ENCODE measurements at places on chromosomes 3 and 15. TPM values are rescaled to one million over a fixed set of nuclear protein-coding genes. Genes with fewer than 3 reads are reported as not detected.
A peak's percentile ranks its signal among the peaks of the same experiment; 100 is the strongest.

DNA sequence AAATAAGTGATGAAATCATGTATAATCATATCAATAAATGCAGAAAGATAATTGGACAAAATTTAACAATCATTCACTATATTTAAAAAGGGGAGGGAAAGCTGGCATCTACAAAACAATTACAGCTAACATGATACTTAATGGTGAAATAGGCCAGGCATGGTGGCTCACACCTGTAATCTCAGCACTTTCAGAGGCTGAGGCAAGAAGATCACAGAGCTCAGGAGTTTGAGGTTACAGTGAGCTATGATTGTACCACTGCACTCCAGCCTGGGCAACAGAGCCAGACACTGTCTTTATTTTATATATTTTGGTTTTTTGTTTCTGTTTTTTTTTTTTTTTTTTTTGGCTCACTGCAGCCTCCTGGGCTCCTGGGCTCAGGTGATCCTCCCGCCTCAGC, 12.1 kb downstream of the EDC3 start:
- DNase-seq = no peak

DNA sequence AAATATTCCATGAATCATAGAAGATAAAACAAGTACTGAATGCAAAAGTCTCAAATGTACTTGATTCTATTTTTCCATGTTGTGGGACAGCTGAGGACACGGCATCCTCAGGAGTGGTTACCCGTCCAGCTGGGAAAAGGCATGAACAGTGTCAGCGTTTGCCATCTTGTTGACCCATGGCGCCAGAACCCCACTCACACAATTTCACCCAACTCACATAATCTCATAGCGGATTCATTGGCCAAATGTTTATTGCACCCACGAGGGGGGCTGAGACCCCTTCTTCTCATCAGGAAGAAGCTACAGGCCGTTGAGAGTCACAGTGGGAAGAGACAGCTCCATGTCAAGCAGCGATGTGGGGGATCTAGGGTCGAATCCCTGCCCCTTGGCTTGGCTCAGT, 72.9 kb downstream of the OCA2 start:
- no peak for DNase-seq

EXD1 gene
- total RNA-seq = not detected

CTDSPL gene
- total RNA-seq = 41.8 TPM

ALDH1A2 gene
- 29.4 TPM for total RNA-seq

- no peak for DNase-seq
These were observed 59.6 kb downstream of the ATP10A start for GRCh38 chr15:25803541-25803940.

DAZL gene
- not detected for total RNA-seq

DNA sequence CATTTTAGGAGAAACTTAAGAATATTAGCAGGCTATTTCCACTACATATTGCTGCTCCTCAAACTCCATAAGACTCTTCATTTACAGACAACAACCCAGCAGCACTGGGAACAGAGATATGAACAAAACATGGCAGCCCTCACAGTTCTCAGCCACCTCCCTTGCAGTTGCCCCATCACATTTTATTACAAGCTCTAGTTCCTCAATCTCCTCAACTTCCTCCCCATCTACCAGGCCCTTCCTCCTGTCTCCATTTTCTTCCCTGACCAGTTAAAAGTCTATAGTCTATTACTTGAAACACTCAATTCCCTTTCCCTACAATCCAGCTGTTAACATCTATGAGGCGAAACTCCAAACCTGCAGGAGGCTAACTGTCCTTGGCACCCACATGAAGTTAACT, 412.5 kb downstream of the TBC1D5 start:
- DNase-seq = no peak

DNA sequence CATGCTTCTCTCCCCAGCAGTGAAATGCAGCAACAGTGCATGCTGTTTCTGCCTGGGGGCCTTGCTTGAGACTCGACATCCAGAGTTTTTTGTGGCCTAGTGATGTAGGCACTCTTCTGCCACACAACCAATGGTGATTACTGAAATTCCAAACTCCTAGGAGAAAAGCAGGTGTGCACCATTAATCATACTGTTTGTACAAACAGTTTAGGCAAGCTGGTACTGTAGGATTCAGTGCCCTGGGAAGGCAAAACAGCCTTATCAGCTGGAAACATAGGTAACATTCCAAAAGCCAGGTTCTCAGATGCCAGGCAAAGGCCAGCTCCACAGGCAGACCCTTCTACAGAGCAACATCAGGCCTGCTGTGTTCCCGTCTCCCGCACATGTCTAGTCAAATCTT, 17.5 kb upstream of the RBP1 start:
- no peak for DNase-seq

DNAJC13 gene
- total RNA-seq = 60.2 TPM

ZNF774 gene
- 0.36 TPM for total RNA-seq

GRCh38 chr3:86787091-86787490, 203.9 kb downstream of the VGLL3 start:
- DNase-seq = no peak

- DNase-seq = no peak
These were observed 187.8 kb downstream of the SHQ1 start for GRCh38 chr3:72660270-72661114.

DNA sequence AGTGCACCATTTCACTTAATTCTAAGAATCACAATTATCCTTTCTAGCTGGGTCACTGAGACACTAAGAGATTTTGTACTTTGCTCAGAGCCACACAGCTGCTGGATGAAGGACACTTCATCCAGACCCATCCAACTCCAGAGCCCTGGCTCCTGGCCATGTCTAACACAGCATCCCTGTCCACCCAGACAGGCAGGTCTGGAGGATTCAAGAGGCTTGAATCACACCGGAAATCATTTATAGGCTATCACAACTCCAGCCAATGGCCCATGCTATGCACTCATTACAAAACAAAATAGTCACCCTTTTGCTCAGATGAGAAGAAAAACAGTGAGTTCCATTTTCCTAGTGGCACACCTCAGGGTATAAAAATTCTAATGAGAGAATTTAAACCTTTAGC, 198.2 kb upstream of the LMCD1 start:
- DNase-seq = no peak

MUSTN1 gene
- 2.8 TPM for total RNA-seq

GRCh38 chr3:72196377-72196929, 411.5 kb upstream of the PROK2 start:
- DNase-seq = no peak

ZIC1 gene
- total RNA-seq = not detected

DNA sequence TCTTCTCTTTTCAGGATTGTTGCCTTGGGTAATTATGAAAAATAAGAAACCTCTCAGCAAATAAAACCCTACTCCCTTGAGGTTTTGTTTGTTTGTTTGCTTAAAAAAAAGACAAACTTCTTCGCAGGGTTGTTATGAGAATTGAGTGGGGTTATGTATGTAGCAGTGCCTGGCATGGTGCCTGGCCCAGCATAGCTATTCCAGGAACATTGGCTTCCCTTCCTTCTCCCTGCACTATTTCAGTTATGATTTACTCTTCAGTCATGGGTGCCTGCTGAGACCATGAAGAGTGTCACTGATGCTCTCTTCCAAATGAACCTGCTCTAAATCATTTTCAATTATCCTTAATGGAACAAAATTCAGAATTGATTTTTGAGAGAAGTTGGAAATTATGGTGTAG, 283.5 kb upstream of the ROPN1 start:
- no peak for DNase-seq

GRCh38 chr3:57951066-57951882, 56.9 kb upstream of the FLNB start:
- no peak for DNase-seq

DNA sequence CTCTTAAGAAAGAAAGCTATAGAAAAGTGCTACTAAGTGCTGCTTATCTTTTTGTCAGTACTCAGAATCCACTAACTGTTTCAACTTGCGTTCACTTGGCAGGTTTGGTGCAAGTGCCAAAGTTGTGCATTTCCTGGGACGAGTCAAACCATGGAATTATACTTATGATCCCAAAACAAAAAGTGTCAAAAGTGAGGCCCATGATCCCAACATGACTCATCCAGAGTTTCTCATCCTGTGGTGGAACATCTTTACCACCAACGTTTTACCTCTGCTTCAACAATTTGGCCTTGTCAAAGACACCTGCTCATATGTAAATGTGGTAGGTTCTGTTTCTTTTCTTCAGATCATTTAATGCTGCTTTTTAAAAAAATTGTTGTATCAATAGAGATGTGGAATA, 32.6 kb downstream of the GYG1 start:
- DNase-seq = no peak

DNA sequence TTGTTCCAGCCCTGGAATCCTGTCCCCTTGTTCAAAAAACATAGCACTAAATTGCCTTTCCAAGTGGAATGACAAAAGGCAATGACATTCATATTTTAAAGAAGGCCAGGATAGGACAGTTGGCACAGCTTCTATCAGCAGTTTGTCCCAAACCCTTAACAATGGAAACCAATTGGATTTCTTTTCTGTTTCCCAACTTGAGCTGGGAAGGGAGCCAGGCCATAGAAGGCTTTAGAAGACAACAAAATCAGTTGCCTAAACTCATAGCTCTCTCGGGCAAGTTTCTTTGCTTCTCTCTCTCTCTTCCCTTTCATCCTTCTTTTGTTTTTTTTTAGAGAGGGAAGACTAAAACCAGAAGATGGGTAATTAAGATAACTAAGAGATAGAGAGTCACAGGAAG, 227.7 kb upstream of the TPRG1 start:
- DNase-seq = no peak

DNA sequence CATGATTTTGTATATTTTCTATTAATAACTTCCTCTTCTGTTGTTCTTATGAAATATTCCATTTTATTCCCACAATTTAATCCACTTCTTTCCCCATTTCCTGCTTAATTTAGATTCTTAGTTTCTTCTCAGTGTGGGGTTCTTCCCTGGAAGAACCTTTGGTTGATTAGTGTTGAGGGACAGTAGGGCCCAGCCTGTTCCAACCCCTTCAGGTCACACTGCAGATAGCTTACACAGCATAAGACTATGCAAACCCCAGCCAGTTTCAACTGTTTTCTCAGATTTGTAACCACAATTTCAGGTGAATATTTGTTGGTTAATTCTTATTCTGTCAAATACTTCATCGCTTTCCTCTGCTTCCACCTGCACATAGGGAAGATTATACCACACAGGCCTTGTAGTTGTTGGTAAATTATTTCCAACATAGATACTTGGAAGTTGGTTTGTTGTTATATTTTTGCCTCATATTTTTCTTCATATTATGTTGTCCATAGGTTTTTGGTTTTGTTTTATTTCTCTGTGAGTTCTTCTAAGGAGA, 34.7 kb downstream of the AADACL2 start:
- DNase-seq = no peak

DNA sequence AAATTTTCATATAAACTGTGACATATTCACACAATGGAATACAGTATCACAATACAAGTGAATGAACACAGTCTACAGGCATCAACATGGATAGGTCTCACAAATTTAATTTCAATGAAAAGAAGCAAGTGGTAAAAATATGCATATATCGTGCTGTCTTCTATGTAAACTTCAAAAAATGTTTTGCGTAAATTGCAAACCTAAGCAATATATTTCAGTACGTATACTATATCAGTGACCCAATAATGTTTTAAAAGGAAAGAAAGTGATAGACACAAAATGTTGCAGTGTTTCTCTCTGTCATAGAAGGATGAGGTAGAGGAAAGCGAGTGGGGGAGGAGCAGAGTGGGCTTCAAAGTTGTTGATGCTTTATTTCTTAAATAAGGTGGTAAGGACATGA, 468.4 kb upstream of the CNTN3 start:
- no peak for DNase-seq

ACTC1 gene
- not detected for total RNA-seq

- DNase-seq = no peak
These were observed 113.9 kb downstream of the POLQ start for GRCh38 chr3:121431726-121432517.

TMEM108 gene
- total RNA-seq = not detected

DNA sequence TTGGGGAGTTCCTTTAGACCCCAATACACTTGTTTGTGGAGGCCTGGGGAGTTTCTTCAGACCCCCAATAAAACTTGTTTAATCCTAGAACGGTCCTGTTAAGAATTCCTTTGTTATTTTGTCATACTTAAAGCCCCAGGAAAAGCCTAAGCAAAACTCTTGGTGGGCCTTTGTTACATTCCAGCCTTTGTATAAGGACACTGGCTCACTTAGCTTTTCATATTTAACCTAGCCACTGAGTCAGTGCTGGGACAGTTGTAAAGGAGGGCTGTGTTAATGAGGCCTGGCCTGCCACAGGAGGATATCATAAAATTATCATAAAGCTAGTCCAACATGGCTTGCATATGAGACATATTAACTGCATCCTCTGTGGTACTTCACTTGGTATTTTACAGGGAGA, 760.1 kb downstream of the ZNF385D start:
- no peak for DNase-seq

GRCh38 chr15:68356778-68357177, 75.2 kb downstream of the ITGA11 start:
- no peak for DNase-seq

- DNase-seq = no peak
These were observed 245.7 kb upstream of the THRB start for GRCh38 chr3:24740326-24740725.

VWA5B2 gene
- 0.19 TPM for total RNA-seq

CTSH gene
- total RNA-seq = 275 TPM

STRIT1 gene
- not detected for total RNA-seq

DNA sequence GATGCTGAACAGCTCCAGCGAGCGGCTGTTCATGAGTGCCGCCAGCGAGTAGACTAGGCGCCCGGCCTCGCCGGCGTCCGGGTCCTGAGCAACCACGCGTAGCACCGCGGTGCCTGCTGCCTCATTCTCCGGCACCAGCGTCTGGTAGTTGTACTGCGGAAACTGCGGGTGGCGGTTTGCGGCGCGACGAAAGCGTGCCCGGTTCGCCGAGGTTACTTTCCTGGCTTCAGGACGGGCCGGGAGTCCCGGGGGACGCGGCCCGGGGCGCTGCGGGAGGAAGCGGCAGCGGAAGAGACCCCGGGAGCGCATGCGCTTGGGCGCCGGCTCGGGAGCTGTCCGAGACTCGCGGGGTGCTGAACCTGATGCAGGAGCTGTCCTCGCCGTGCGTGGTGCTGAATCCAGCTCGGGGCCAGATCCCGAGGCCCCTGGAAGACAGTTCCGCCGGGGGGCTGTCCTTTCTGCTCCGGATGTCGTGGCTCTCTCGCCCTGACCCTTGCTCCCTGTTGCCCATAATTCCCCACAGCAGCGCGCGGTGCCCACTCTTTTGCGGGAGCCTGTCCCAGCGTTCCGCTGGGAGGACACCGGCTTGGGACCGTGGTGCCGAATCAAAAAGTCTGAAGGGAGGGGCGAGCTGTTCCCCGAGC, 1.1 kb downstream of the CELSR3 start:
- DNase-seq = peak; percentile 50

- no peak for DNase-seq
These were observed 53.3 kb downstream of the SLC6A6 start for GRCh38 chr3:14455571-14456317.

GRCh38 chr15:56913241-56913640, 5.2 kb upstream of the TCF12 start:
- DNase-seq = no peak

- no peak for DNase-seq
These were observed 301.2 kb downstream of the MECOM start for GRCh38 chr3:169362301-169362700.
